ENCODE measurements at places on chromosomes 2 and 18.

DNA sequence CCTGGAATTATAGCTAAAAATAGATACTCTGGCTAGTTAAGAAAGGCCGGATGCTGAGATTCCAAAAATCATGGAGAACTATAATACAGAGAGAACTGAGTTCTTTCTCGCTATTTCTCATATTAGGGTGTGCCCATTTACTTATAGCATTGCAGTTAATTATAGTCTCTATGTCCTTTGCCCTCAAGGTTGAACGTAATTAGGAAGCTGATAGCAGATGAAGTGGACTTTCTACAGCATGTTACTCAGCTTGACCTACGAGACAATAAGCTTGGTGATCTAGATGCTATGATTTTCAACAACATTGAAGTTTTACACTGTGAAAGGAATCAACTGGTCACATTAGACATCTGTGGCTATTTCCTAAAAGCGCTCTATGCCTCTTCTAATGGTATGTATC lies 187.4 kb downstream of the PHLPP1 start:
- DNase-seq = no peak

DNA sequence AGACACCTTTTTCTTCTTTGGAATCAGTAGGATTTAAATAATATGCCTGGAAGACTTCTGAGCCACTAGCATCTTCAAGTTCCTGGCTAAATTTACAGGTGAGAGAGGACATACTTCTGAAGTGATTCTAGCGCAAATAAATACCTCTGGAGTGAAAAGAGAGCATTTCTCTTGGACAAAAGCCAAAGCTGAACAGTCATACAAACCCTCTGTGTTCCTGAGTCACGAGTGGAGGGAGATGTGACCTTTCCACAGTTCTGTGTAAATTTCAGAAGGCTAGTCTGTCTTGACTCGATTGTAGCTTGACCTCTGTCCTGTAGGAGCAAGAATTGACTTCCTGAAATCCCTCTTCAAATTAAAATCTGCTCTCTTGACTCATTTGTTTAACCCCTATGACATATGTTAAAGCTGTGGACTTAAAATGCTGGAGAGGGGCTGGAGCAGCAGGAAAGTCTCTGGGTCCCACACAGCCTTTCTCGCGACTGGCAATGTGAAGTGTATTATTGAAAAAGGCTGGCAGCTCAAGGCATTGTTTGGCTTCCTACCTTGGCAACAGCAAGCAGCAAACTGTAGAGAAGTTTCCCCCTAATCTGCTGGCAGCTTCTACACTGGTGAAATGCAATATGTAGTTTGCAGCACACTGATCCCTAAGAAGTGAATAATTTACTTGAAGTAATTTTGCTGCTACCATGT lies 79.6 kb upstream of the GCFC2 start:
- no peak for DNase-seq

DNA sequence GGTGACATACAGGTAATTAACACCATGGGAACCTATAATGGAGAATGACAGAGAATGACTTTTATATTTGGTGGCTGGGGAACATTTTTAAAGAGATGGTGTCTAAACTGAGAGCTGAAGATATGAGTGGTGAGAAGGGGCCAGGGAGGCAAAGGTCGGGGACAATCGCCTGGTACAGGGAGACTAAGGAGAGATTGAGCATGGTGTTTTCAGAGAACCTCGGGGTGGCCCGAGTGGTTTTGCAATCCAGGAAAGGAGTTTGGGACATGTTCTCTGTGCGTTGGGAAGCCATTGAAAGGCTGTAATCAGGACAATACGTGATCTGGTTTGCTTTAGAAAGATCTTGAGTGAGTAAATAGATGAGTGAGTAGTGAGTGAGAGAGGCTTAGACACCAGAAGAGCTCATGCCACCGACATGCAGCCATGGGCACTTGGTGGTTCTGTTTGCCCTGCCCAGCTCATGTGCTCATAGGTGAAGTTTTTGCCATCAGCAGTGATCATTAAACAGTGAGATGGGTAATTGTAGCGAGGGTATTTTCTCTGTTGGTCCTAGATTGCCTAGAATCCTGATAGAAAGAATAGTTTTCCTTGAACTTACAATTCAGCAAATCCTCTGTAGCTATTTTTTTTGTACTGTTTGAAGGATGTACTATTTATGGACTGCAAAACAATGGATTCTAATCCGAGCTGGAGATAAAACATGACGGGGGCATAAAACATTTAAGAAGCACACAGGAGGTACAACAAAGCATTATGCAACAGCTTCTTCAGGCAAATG lies 114.7 kb downstream of the SH3RF3 start:
- DNase-seq = no peak

GRCh38 chr2:239118675-239119211 lies 270.9 kb downstream of the TWIST2 start:
- no peak for DNase-seq

DNA sequence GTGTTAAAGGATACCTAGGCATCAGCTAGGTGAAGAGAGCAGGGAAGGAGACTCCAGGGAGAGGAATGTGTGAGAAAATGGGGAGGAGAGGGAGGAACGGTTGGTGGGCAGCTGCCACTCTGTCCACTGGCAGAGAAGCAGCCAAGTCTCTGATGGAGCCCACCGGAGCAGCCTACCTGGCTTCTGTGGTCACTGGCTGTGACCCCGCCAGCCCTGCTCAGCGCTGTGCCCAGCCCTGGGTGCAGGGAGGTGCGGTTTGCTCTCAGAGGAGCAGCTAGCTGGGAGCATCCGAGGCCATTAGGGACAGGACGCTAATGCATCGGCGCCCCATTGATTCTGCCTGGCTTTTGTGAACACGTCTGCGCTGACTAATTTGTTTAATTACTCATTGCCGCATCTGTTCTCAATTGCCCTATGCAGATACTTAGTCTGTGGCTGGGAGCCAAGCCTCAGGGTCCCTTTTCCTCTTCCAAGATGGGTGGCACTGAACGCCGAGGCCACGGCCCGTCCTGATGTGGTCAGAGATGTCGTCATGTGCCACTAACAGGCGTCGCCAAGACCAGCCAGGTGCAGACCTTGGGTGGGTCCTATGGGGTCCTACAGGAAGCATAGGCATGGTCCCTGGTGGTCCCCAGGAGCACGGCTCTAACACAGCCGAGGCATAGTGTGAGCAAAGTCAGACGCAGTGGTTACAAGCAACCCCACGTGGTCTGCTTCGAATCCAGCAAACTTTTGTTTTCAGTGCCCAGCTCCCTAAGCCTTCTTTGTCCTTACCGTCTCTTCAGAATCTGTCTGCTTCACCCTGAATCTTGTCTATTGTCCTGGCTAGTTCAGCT lies 82.0 kb downstream of the RRM2 start:
- DNase-seq = no peak

GRCh38 chr18:23932385-23933067 lies 82.0 kb upstream of the TTC39C start:
- DNase-seq = no peak

DNA sequence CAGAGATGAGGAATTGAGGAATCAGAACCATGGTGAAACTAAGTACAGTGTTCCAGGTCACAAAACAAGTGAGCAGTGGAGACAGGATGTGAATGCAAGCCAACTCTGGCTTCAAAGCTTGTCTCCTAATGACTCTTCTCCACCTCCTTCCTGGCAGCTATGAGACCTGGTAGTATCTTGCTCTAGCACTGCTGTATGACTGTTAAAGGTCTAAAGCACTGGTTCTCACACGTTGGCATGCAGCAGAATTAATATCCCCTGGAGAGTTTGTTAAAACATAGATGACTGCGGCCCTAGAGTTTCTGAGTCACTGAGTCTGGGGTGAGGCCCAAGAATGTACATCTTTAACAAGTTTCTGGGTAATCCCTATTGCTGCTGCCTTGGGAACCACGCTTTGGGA lies 63.3 kb downstream of the SUCLG1 start:
- no peak for DNase-seq

GRCh38 chr18:54240629-54241107 lies 16.2 kb upstream of the MBD2 start:
- no peak for DNase-seq

DNA sequence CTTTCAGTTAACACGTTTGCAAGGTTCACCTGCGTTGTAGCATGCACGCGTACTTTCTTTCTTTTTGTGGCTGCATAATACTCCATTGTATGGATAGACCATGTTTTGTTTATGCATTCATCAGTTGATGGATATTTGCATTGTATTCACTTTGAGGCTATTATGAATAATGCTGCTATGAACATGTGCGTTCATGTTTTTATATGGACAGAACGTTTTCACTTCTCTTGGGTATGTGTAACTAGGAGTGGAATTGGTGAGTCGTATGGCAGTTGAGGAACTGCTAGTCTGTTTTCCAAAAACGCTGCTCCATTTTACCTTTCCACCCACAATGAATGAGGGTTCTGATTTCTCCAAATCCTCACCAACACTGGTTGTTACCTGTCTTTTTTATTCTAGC lies 244.3 kb downstream of the GLI2 start:
- DNase-seq = no peak

DNA sequence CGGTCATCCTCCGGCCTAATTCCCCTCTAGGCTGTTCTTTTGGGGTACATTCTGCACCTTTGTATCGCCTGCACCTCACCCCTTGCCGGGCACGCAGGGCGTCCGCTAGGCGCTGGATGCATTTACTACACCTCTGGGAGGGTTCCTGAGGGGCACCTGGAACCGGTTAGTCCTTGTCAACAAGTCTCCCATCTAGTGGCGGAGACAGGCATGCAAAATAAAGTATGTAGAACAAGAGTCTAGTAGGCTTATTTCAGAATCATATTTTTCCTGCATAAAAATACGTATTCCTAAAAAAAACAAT lies 705 bp upstream of the TEX261 start:
- DNase-seq = peak; percentile 64

GRCh38 chr2:45851111-45851510 lies 199.6 kb downstream of the PRKCE start:
- no peak for DNase-seq

DNA sequence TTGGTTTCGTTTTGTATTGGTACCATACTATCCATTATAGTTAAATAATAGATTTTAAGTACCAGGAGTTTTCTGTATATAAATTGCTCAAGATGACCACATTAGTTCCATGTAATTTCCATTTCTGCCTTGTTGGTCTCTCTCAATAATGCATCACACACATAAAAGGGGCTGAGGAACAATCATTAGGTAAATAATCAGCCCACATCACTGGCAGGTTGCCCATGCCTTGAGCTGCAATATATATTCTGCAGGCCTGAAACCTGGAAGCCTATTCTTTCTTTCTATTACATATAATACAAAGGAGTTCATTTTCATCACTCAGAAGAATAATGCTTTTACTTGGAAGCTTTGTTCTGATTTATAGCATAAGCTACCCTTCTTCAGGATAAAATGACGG lies 616.1 kb upstream of the PKDCC start:
- DNase-seq = no peak

DNA sequence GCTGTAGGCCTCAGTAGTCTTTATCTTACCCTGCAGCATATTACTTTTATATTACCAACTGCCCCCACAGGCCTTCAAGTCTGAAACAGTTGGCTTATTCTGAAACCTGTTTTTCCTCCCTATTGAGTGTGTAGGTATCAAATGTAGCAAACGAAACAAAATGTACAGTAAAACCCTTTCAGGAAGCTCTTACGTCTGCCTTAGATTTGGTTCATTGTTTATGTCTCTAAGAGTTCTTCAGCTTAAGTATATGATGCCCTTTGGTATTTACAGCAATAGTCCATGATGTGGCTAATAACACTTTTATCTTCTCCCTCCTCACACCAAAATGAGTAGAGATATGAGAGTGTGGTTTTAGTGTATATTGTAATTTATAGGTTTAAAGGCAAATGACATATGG lies 108.8 kb downstream of the DOCK10 start:
- no peak for DNase-seq

GRCh38 chr2:235381261-235381912 lies 112.5 kb upstream of the AGAP1 start:
- DNase-seq = no peak

DNA sequence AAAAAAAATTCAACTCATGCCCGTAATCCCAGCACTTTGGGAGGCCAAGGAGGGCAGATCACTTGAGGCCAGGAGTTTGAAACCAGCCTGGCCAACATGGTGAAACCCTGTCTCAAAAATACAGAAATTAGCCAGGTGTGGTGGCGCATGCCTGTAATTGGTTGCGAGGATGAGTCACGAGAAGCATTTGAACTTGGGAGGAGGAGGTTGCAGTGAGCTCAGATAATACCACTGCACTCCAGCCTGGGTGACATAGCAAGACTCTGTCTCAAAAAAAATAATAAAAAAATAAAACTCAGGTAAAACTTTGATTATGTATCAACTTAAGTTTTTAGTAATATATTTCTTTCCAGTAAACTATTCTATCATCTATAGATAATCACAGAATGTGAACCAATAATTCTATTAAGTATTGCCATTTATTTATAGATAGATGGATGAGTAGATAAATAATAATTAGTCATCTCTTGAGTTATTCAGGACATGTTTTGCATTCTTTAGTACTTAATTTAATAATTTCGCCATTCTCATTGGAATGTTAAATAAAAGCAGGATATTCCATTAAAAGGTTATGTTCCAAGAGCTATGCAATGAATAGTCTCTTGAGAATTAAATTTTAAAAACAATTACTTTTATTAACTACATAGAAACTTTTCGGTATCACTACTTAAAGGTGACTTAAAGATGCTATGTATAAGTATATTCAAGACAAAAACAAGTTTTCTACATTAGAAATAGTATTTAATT lies 48.7 kb downstream of the WDPCP start:
- no peak for DNase-seq

DNA sequence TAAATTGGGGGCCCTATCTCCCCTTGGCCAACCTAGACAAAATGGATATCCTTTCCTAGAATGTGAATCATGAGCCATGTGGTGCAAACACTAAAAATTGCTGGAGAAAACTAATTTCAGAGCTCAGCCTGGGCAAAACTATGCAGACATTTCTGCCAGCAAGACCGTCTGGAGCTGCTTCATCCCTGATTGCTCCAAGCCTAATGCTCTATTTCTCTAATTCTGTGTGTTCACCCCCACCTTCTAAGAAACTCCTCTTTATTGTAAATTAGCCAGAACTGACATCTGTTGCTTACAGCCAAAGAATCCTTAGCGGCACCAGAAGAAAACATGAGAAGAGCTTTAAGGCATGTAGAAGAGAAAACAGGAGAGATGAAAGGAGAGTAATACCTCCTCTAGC lies 337.7 kb upstream of the CHAC2 start:
- DNase-seq = no peak

DNA sequence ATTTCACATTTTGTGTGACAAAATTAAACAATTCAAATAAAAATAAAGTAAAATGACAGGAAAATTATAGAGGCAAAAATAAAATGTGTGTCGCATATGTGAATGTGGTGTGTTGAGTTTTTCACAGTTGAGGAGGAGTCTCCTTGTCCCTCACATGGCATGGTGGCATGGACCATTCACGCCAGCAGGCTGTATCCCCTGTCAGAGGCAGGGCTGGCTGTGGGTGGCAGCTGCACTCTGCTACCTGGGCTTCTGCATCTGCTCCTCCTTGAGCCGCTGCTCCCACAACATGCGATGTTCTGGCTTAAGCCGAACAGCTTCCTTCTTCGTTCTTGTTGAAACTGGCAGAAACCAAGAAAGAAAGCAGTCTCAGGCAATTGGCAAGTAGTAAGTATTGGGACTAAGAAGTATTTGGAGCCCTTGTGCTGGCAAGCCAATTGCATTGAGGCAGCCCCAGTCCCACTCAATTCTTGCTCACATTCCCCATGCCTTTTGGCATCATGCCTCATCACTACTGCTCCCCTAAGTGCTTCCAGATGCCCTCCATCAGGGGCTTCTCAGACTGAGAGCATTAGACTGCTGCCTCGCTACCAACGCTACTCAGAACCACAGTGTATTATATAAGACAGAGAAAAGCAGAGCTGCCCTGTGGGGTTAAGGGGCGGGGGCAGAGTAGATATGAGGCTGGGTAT lies 177.9 kb upstream of the NABP1 start:
- DNase-seq = no peak

GRCh38 chr2:28750316-28751251 lies 1.0 kb upstream of the PPP1CB start:
- no peak for DNase-seq

GRCh38 chr18:27605107-27605834 lies 420.2 kb upstream of the CHST9 start:
- no peak for DNase-seq

Measured in central memory CD4-positive, alpha-beta T cell (primary cell).